Mammary epithelial cell (primary cell): ENCODE measurements at places on chromosomes 4 and X. TPM values are rescaled to one million over a fixed set of nuclear protein-coding genes. Genes with fewer than 3 reads are reported as not detected.
A peak's percentile ranks its signal among the peaks of the same experiment; 100 is the strongest.

- no peak for DNase-seq
Measured at GRCh38 chr4:112185740-112186670, 40.8 kb downstream of the FAM241A start.

DNA sequence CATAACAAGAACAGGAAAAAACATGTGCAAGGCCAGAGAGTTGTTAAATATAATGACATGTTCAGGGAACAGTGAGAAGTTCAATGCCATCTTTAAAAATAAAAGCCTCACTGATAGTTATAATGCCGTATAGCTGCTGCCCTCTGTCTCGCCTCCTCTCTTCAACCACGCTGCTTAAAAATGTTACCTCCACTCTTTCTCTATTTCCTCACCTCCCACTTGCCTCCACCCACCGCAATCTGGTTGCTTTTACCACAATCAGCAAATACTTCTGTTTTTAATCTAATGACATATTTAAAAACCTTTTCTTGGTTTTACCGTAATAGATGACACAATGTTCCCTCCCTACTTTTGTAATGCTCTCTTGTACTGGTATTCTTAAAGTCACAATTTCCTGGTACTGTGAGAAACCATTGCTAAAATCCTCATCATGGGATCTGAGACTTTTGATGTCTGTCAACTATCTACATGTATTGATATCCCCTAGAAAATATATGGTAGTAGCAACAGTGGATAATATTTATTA is 66.0 kb downstream of the GABRA2 start:
- no peak for DNase-seq

DNA sequence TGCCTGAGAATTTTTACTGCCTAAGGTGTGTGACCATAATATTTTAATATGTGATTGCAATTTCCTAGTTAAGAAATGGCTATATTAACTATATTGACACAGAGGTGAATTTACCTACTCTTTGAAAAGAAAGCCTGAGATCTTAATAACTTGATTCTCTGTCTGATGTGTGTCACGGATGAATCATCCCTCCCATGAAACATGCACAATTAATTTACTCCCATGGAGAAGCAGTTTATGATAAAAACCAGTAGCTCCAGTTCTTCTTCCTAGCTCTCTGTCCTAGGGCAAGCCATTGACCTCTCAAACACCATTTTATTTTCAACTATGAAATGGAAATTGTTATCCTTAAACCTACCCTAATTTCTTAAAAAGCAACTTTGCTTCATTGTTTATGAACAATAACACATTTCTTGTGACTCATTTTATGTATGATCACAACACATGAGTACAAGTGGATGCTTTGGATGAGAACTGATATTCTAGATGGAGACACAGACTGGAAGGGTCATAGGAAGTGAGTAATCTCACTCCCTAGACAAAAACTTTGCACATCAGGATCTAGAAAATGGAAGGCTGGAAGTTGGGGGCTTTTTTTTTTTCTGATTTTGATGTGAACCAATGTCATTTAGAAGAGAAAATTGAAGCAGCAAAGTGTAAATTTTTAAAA is 438.3 kb downstream of the GPAT3 start:
- peak; percentile 57 for DNase-seq

- DNase-seq: peak; percentile 76
Measured at GRCh38 chr4:147453561-147454141, 27.2 kb upstream of the EDNRA start.

DNA sequence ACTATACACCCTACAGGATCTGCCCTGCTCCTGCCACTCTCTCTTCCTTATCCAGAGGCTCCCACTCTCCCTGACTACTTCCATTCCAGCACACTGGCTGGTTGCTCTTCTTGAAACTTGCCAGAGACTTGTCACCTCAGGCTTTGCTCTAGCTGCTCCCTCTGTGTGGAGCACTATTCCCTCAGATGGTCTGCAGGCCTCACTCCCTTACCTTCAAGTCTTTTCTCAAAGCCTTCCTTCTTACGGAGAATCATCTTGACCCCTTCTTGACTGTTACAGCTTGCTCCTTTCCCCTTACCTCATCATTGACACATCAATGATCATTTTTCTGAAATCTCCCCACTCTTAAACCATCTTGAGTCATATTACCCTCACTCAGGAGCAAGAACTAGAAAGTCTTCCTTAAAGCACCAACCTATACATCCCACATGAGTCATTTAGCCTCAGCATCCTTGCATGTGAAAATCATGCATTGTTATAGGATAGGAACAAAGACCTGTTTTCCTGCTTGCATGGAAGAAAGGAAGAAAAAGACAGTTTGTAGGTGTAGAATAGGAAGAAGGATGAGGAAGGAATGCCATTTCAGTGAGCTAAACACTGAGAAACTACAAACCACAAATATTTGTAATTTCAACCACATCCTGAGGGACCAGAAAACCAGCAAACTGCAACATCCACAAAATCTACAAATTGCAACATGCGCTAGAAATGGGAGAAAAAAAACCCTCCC is 55.7 kb downstream of the ANTXR2 start:
- peak; percentile 89 for DNase-seq

DNA sequence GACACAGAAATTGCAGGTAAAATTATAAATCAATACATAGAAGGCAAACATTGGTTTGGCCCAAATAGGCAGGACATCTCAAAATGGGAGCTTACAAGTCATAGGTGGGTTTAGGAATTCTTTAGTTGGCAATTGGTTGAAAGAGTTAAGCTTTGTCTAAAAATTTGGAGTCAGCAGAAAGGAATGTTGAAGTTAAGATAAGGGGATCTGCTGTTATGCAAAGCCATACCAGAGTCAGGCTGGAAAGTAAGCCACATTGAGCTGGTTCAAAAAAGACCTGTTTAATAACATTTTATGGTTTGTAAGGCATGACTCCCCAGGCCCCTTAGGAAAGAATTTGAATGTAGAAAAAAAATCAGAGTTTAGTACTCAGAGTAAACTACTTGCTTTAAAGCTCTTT is 92.6 kb downstream of the IL13RA2 start:
- DNase-seq: peak; percentile 5

GRCh38 chr4:159015841-159016240 is 87.0 kb upstream of the RAPGEF2 start:
- no peak for DNase-seq

DNA sequence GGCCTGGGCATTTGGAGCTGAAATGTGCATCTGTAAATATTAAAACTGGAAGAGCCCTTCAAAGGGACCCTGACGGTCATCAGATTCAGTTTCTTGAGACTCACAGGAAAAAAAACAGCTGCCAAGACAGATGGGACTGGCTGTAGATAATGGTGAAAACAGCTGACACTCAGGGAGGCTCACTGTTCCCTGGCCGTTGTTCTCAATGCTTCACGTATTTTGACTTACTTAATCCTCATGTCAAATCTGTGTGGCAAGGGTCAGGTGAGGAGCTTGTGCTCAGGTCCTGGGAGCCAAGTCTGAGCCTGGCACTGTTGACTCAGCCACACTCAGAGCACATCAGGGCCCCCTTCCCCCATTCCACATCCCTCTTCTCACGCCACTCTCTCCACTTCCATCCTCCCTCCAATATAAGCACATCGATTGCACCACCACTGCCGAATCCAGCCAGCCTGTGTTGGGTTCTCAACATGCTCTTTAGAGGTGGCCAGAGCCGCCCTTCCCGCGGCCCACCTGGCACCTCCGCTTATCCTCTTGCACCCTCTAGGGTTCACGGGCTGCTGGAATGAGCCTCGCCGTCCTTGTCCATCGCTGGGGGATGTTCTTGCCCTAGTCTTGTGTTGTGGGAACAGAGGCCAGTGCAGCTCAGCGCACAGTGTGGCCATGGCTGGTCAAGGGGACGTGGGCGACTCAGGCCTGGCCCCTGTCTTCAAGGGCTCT is 40.1 kb downstream of the EVC start:
- DNase-seq: no peak

TEX13C gene
- total RNA-seq: not detected in 2 replicates

GRCh38 chrX:68703846-68704245 is 56.4 kb downstream of the STARD8 start:
- no peak for DNase-seq

WNK3 gene
- 4.3 TPM for total RNA-seq

GRCh38 chr4:2428496-2429213 is 9.9 kb downstream of the CFAP99 start:
- no peak for DNase-seq

DNA sequence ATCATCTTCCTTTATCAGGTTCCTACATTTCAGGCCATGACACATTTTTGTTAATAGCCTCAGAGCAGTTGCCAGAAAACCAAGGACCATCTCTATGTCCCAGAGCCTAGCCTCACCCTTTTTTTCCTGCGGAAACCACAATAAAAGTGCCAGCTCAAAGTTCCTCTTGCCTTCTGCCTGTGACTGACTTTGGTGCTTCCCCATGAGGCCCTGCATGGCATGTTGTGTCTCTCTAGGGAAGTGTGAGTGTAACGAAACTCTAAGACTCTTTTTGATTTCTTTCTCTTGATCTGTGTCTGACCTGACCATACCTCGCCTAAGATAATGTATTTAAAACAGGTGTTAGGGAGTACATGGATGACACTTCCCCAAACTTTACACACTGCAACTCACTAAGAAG is 642.3 kb upstream of the BOD1L1 start:
- no peak for DNase-seq

TMEM144 gene
- 21.5 TPM for total RNA-seq
